ENCODE measurements at places on chromosomes 13 and 19.

- DNase-seq = no peak
Observed at GRCh38 chr13:46593398-46593797, 40.4 kb downstream of the LRCH1 start.

- no peak for DNase-seq
Observed at GRCh38 chr19:5392486-5392885, 51.9 kb upstream of the PTPRS start.

DNA sequence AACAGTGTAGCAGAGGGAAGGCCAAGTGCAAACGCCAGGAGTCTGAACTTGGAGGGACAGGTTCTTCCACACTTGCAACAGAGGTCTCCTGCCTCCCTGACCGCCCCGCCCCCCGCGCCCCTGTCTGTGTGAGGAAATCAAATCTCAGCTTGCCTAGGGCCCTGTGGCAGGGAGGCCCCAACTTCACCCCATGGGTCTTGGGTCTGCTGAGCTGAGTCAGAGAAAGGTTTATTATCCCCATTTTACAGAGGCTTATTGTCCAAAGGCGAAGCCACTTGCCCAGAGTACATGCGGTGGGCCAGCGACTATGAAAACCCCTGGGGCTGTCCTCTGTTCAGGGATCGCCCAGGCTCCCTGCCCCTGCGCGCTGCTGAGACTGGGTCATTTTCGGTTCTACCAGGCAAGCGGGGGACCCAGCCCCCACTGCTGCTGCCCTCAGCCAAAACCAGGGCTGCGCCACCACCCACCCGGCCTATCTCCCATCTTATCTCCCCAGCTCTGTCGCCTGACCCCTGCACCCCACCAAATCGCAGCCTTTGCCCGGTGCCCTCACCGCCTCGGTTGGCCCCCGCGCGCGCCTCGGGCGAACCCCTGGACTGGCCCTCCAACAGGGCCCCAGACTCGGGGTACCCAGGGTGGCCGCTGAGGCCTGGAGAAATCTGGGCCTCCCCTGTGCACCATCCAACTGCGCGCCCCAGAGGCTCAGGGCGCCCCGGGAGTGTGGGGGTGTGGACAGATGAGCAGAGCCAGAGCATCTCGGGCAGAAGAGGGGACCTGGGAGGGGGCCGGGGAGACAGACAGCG, 850 bp upstream of the CERS4 start:
- DNase-seq = no peak

- DNase-seq = no peak
Observed at GRCh38 chr13:79815041-79815440, 334.1 kb downstream of the NDFIP2 start.

DNA sequence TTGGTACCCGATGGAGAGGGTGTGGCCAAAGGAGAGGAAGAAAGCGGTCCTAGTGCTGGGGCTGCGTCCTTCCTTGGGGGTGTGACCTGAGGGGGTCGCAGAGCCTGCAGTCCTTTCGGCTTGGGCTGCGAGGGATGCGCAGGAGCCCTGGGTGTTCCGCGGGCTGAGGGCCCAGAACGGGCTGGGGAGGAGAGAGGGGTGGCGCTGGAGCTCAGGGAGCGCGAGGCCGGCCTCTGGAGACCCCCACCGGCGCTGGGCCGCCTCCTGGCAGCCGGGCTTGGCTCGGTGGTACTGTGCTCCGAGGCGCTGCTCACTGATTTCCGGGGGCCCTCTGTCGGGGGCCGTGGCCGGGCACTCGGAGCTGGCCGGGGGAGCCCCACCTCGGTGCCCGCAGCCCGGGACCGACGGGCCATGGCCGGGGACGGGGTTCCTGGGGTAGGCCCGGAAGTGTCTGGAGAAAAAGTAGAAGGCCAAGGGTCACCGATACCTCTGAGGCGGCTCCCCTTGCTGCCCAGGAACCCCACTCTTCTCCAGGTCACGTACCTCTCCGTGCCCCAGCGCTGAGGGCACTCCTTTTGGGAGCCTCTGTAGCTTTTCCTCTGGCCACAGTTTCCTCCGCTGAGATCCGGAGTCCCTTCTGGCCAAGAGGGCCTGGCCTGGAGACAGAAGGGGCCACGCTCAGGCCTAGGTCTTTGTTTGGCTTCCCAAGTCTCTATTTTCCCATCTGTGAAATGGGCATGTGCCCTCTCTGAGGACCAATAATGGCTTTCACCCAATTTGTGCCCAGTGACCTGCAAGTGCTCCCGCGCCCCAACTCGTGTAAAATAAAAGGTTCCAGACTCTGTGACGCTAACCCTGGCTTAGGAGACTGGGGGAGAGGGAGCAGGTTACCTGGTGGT, 1.6 kb downstream of the PRR36 start:
- no peak for DNase-seq

GRCh38 chr13:91313103-91313502, 34.4 kb upstream of the MIR17HG start:
- no peak for DNase-seq

- no peak for DNase-seq
Observed at GRCh38 chr19:35038623-35039512, 2.7 kb upstream of the HPN start.

DNA sequence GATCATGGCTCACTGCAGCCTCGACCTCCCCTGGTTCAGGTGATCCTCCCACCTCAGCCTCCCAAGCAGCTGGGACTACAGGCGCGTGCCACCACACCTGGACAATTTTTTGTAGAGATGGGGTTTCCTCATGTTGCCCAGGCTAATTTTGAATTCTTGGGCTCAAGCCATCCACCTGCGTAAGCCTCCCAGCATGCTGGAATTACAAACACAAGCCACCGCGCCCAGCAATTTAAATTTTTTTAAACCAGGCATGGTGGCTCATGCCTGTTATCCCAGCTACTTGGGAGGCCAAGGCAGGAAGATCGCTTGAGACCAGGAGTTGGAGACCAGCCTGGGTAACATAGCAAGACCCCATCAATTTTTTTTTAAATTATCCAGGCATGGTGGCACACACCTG, 59.9 kb upstream of the USE1 start:
- DNase-seq = no peak

- no peak for DNase-seq
Observed at GRCh38 chr19:39411081-39411831, 1.2 kb upstream of the PLEKHG2 start.

- no peak for DNase-seq
Observed at GRCh38 chr13:61830475-61830874, 414.8 kb upstream of the PCDH20 start.

GRCh38 chr19:2519482-2519881, 43.6 kb downstream of the GADD45B start:
- DNase-seq = no peak

- no peak for DNase-seq
Observed at GRCh38 chr13:100409132-100409531, 179.5 kb downstream of the GGACT start.

- no peak for DNase-seq
Observed at GRCh38 chr13:51523082-51523518, 61.2 kb upstream of the WDFY2 start.

DNA sequence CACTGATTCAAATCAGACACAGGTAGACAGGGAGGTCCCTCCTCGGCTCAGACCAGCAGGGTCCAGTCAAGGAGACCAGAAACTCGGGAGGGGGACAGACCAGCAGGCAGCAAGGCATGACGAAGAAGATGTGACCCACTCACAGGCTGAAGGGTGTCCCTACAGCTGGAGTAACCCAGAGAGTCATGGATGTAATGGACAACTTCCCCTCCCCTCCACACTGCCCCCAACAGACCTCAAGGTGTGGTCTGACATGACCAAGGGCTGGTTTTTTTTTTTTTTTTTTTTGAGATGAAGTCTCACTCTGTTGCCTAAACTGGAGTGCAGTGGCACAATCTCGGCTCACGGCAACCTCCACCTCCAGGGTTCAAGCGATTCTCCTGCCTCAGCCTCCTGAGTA, 34.1 kb downstream of the PBX4 start:
- no peak for DNase-seq

DNA sequence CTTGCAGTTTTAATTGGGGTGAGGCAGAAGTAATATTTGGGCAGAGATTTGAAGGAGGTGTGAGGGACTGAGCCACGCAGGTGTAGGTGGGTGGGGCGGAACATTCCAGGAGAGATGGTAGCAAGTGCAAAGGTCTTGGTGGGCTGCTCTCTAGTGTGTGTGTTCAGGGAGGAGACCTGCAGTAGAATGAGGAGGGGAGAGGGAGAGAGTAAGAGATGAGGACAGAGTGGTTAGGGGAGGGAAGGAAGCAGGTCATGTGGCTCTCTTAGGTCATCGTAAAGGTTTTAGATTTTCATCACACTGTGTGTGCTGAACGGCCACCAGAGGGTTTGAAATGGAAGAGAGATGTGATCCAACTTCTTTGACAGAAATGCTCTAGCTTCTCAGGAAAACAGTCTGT, 33.5 kb downstream of the WASF3 start:
- no peak for DNase-seq

DNA sequence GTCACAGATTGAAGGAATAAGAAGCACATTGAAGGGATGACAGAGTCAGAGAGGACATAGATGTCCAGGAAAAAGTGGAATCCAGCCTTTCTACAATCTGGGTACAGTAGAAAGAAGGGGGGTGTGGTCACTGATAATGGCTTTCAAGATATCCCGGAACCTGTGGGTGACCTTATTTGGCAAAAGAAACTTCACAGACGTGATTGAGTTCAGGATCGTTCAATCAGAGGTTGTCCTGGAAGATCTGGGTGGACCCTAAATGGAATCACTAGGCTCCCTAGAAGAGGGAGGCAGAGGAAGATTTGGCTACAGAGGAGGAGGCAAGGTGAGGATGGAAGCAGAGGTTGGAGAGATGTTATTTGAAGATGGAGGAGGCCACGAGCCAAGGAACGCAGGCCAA, 13.0 kb upstream of the SYCN start:
- no peak for DNase-seq

GRCh38 chr19:53867225-53868090, at the start of gene MYADM:
Gene MYADM, plus strand, starts transcription at chr19:53867883. Its CDS starts 5,647 bp downstream, at chr19:53873530.
- peak; percentile 99 for DNase-seq
